Neural crest cell (in vitro differentiated cells): ENCODE measurements at places on chromosomes 7 and 10. TPM values are rescaled to one million over a fixed set of nuclear protein-coding genes. Genes with fewer than 3 reads are reported as not detected.

PTPRN2 gene
- 30.9 and 32.2 TPM in 2 replicates for total RNA-seq

GRCh38 chr7:131859147-131859821, 302.9 kb upstream of the PODXL start:
- peak; percentile 69 for DNase-seq
- no peak overlapping the region for H3K4me3 ChIP-seq
- peaks cover 7% of the 10 kb centered on the region for H3K27me3 ChIP-seq
- H3K4me1 ChIP-seq, result peaks cover 12% of the 10 kb centered on the region
- H3K27ac ChIP-seq, result peak overlapping the region; percentile 4

GRCh38 chr7:87220026-87220733, 648 bp upstream of the TMEM243 start:
- H3K27me3 ChIP-seq, result peaks cover 4% of the 10 kb centered on the region
- H3K36me3 ChIP-seq, result no peaks in the 10 kb centered on the region
- peak overlapping the region; percentile 74 for H3K27ac ChIP-seq

DNA sequence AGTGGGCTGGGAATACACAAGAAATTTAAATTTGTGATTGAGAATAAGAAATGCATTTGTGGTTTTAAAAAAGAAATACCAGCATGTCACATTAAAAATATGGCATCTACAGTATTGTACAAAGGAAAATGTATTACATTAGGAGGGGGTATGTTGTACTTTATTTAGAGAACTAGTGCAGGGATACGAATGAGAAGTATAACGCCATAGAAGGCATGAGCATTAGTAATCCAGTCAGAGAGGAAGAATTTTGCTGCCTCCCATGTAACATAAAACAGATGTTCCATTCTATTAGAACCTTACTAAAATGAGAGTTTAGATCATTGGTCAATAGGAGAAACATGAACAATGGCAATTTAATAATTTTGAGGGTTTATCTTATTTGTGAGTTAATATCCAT, 182.2 kb downstream of the ADK start:
- H3K27ac ChIP-seq, result no peak overlapping the region
- no peak overlapping the region for H3K4me3 ChIP-seq

DNA sequence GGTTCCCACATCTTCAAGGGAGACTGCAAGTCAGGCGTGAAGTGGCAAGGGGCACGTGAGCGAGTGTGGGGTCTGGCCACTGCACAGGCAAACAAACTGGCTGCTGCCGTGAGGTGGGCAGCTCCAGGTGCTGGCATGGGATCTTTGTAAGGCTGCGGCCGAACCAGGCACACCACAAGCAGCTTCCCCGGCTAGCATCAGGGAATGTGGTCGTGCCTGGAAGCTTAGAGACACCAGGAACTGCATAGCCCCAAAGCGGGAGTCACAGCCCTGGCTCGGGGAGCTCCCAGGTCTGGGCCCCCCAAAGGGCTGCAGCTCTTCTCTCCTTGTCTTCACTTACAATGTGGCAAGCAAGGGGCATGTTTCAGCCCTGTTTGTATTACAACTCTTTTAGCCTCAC, 250.9 kb upstream of the DKK1 start:
- no peak for DNase-seq
- H3K27ac ChIP-seq, result no peak overlapping the region
- no peak overlapping the region for H3K4me3 ChIP-seq

HK1 gene
- total RNA-seq, result 88.8 and 93.2 TPM in 2 replicates

PRRT4 gene
- 3.1 and 3.3 TPM in 2 replicates for total RNA-seq

- no peak for DNase-seq
- no peaks in the 10 kb centered on the region for H3K4me1 ChIP-seq
- H3K27ac ChIP-seq, result no peak overlapping the region
Observed at GRCh38 chr7:118755067-118755625, 530.6 kb downstream of the ANKRD7 start.

DNA sequence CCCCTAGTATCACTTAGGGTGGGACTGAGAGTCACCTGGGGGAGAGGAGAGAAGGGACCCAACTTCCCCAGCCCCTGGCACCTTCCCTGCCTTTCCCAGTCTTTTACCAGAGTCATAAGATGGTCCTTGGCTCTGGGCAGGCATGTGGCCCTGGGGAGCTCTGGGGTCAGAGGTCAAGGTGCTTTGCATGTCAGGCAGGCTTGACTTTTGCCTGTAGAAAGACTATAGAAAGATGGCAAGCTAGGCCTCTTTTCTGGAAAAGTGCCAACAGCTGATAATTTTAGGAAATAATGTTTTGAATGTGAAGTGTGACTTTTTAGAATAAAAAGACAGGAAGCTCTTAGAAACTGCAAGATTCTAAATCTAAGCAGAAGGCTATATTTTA, 67.5 kb downstream of the MKI67 start:
- peaks cover 20% of the 10 kb centered on the region for H3K4me1 ChIP-seq
- H3K27me3 ChIP-seq, result no peaks in the 10 kb centered on the region
- no peaks in the 10 kb centered on the region for H3K36me3 ChIP-seq
- no peak for DNase-seq
- H3K27ac ChIP-seq, result no peak overlapping the region
- no peak overlapping the region for H3K4me3 ChIP-seq

DNA sequence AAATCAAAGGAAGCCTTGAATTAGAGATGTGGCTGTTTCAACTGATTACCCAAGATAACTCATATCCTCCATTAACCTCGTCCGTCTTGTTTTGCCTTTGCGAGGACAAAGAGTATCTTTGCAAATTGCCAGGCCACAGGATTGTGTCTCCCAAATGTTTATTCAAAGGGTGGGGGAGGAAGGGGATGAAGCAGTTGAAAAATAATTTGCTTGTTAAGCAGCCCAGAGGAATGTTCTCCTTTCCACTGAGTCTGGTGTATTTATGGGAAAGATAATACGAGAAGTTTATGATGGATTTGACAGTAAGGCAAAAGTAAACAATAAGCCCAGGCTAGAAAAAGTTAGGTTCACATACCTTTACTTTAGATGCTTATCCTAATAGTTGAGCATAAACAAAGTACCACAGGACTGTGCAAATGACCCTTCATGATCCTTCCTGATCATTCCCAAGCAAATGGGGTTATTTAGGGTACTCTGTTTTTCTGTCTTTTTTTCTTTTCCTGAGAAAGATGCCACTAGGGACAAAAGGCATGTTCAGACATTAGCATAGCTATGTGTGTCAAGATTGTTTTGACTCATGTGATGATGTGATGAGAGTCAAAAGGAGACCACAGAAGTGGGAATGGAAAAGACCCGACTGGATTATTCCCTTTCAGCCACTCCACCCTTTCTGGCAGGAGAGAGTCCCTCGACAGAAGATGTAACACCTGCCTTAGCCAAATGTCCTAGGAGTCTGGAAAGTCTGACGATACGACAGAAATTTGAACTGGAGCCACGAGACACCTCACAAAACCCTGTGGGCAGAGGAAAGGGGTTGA, 243.0 kb upstream of the GLI3 start:
- no peaks in the 10 kb centered on the region for H3K27me3 ChIP-seq
- no peaks in the 10 kb centered on the region for H3K36me3 ChIP-seq
- peaks cover 15% of the 10 kb centered on the region for H3K4me1 ChIP-seq
- H3K4me3 ChIP-seq, result no peak overlapping the region

GRCh38 chr10:29681676-29682448, 47.1 kb upstream of the SVIL start:
- H3K36me3 ChIP-seq, result peaks cover 63% of the 10 kb centered on the region
- DNase-seq, result no peak
- H3K27me3 ChIP-seq, result no peaks in the 10 kb centered on the region

GRCh38 chr10:23376229-23376655, 31.6 kb upstream of the C10orf67 start:
- DNase-seq, result no peak
- no peaks in the 10 kb centered on the region for H3K4me1 ChIP-seq
- H3K27ac ChIP-seq, result no peak overlapping the region
- no peaks in the 10 kb centered on the region for H3K36me3 ChIP-seq

GRCh38 chr10:10327934-10328333, 689.7 kb upstream of the CELF2 start:
- H3K4me1 ChIP-seq, result peaks cover 10% of the 10 kb centered on the region
- no peaks in the 10 kb centered on the region for H3K36me3 ChIP-seq
- no peak overlapping the region for H3K4me3 ChIP-seq
- no peaks in the 10 kb centered on the region for H3K27me3 ChIP-seq
- DNase-seq, result no peak

GRCh38 chr10:75505840-75506506, 74.5 kb downstream of the LRMDA start:
- no peaks in the 10 kb centered on the region for H3K36me3 ChIP-seq
- peaks cover 2% of the 10 kb centered on the region for H3K27me3 ChIP-seq
- no peak overlapping the region for H3K4me3 ChIP-seq
- H3K4me1 ChIP-seq, result no peaks in the 10 kb centered on the region
- H3K27ac ChIP-seq, result no peak overlapping the region

GRCh38 chr10:78754269-78755062, 314.3 kb upstream of the ZMIZ1 start:
- DNase-seq, result no peak
- H3K27me3 ChIP-seq, result no peaks in the 10 kb centered on the region
- no peak overlapping the region for H3K4me3 ChIP-seq
- H3K36me3 ChIP-seq, result no peaks in the 10 kb centered on the region
- peaks cover 52% of the 10 kb centered on the region for H3K4me1 ChIP-seq
- H3K27ac ChIP-seq, result no peak overlapping the region
